Stimulated activated naive CD4-positive, alpha-beta T cell treated with Interleukin-2 at 50 U/mL for 16 hours (primary cell): ENCODE measurements at places on chromosomes 2 and 18.

DNA sequence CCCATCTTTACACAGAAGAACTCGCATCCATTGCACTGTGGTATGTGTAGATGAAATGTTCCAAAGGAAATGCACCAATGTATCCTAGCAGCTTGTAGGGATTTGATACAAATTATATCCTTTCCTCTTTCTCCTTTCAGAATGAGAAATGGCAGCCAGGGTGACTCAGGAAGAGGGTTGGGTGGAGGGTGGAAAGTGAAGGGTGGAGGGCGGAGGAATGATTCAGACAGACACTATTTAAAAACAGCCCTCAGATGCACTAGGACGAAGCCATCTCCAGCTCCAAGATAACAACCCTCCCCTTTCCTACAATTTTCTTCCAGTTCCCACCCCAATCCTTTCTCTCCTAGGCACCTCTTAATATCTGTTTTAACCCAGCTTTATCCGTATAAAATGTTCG, 96.2 kb upstream of the STK39 start:
- no peak for DNase-seq

GRCh38 chr2:39719317-39719716, 53.6 kb downstream of the TMEM178A start:
- DNase-seq = no peak

GRCh38 chr2:111035830-111036441, 84.8 kb upstream of the BCL2L11 start:
- DNase-seq = no peak

DNA sequence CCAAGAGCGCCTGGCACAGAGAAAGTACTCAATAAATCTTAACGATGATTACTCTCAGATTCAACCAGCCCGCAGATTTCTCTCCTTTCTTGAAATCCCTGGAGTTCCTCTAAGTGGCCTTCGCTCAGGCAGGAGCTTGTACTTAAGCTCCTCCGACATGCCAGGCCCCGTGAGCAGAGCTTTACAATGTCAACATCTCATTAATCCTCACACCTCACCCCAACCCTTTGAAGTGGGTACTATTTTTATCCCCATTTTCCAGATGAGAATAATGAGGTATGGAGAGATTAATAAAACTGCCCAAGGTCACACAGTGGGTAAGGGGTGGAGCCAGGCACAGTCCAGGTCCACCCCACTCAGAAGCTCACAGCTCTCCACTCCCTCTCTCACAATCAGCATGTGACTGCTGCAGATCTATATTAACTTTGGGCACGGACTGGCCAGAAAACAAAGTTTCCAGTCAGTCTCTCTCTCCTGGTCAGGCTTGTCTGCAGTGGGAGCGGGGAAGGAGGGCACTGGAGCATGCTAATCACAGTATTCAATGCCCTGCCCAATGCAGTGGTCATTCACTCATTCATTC, 18.0 kb downstream of the DNMT3A start:
- DNase-seq = no peak

GRCh38 chr2:152846697-152847470, 128.5 kb downstream of the ARL6IP6 start:
- no peak for DNase-seq

DNA sequence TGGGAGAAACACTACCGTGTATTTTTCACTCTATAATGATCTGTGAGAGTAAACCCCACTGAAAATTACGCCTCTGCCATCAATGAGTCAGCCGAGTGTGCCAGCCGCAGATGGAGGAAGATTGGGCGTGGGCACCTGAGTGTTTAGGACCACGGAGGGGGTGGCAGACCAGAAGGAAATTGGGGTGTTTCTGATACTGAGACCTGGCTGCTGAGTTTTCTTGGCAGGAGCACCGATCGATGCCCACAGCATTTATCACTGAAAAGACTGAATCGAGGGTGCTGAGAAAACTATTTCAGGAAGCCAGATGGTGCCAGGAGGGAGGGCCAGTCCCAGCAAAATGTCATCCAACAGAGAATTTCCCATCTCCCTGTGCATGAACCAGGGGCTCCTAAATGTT, 91.9 kb upstream of the TPO start:
- no peak for DNase-seq

DNA sequence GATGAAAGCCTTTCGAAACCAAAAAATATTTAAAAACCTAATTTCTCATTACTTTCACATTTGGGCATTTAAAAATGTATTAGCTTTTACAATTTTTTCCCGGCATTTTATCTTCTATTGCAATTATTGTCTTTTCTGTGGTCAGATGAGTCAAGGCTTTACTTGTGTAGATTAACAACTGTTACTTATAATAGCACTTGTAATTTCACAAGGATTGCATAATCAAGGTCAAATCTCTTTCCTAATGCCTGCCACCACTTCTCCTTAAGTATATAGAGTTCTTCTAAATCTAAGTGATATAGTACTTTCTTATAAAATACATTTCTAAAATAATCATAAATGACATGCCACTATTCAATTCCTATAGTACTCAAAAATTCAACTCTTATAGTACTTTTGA, 67.2 kb downstream of the SLC8A1 start:
- DNase-seq = no peak

DNA sequence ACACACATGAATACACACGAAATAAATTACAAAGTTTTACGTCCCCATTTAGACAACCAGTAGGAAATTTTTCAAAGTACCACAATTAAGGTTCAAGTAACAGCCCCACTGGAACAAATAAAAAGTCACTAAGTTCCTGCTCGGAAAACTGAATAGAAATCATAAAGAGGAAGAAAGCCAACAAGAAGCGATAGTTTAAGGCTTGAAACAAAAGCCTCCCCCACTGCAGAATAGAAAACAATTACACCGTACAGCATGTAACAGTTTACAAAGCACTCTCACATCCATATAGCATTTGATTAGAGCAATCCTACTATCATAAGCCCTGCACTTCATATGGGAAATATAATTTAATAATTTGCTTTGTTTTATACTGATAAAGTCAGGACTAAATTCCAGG, 15.5 kb downstream of the KLF7 start:
- no peak for DNase-seq

- no peak for DNase-seq
These were observed 143.8 kb downstream of the RNF152 start for GRCh38 chr18:61749031-61749430.

DNA sequence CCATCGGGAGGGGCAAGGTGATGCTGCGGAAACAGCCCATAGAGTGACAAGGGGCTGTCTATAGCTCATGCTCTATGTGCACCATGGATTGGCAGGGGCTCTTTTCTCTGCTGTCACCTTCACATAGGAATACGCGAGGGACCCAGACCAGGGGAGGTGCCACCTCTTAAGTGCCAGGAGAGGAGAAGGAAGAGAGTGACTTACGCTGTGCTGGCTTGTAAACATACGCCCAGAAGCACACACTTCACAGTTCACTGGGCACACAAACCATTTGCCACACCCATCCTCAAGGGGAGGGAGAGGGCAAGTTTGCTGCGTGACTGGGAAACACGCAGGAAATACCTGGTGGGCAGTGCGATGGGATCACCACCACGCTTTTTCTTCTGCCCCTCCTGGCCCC, 65.1 kb upstream of the GPR45 start:
- DNase-seq = no peak

- no peak for DNase-seq
These were observed 102.4 kb downstream of the DDX1 start for GRCh38 chr2:15693926-15694588.

- peak; percentile 9 for DNase-seq
These were observed 2.5 kb upstream of the MREG start for GRCh38 chr2:216015722-216016464.
